ENCODE measurements at places on chromosomes 3 and 15. TPM values are rescaled to one million over a fixed set of nuclear protein-coding genes. Genes with fewer than 3 reads are reported as not detected.

CIB1 gene
- 85.8 TPM for total RNA-seq

CACNA2D3 gene
- not detected for total RNA-seq

GRCh38 chr15:74423431-74424257 lies 10.1 kb downstream of the SEMA7A start:
- peak; percentile 60 for DNase-seq

DNA sequence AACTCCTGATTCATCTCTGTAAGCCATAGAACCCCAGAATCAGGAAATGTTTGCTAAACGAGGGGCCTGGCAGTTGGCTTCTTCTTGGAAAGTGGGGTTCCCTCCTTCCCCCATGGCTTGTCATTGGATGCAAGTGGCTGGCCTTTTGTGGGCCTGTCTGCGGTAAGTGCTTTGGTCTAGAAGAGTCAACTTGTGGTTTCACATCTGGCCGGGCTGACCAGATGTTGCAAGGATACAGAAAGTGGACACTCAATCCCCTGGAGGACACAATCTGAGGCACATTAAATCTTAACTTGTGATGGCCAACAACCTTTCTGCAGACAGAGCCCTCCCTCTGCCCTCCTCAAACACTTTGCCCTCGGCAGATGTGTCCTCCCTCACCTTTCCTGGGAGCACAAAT lies 1.1 kb downstream of the FAH start:
- DNase-seq, result no peak

DNA sequence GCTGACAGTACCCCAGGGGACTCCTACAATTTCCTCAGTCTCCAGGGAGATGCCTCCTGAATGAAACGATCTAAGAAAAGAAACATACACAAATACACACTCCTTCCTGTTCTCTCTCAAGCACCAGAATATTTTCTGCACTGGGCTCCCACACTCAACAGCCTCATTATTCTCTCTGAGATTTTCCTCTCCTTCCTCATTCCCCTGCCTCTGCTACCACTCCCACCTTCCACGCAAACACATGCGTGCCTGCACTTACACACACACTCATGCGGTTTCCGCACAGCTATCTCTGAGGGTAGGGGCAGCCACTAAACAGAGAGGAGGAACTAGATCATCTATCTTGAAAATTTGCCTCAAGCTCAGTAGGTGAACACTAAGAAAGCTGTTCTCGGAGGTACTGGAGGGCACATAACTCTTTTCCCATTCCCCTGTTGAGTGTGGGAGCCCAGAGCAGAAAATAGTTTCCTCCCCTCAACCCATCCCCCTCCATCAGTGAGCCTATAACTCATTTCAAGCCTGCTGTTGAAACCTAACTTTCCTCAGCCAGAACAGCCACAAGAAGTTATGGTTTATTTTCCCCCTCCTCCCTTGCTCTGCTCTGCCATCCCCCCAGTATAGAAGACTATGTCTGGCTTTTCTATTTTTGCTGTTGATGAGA lies 30.5 kb upstream of the TIPARP start:
- DNase-seq, result no peak

CAND2 gene
- 4.8 TPM for total RNA-seq

DNA sequence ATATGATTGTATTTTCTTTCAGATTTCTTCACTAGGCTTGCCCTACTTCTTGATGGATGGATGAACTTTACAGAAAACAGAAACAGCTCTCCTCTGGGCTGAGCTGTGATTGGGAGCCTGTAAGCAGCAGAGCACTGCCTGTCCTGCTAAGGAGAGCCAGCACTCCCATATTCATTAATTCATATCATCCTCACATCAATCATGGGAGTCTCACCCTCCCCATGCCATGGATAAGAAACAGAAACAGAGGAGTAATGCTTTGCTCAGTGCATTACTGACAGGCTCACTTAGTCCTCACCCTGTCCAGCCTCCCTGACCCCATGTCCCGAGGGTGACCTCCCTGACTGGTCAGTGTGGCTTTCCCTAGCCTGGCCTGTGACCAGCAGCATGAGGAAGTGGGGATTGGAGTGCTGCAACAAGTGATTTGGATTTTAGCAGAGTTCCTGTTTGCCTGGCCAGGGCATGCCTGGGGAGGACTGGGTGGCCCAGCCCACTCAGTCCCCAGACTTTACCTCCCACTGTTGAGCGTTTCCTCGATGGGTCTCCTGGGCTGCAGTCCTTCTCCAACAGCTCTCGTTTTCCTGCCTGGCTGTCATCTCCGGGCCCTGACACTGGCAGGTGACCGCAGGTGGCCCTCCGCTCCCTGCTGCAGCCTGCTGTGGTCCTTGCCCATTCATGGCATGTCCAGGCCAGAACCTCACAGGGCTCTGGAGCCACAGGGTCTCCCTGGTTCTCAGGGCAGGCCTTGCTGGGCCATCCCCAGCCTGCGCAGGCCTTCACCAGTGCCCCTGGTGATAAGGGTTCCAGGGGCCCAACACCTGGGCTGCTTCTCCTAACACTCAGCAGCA lies 1.3 kb upstream of the TMIE start:
- no peak for DNase-seq

DNA sequence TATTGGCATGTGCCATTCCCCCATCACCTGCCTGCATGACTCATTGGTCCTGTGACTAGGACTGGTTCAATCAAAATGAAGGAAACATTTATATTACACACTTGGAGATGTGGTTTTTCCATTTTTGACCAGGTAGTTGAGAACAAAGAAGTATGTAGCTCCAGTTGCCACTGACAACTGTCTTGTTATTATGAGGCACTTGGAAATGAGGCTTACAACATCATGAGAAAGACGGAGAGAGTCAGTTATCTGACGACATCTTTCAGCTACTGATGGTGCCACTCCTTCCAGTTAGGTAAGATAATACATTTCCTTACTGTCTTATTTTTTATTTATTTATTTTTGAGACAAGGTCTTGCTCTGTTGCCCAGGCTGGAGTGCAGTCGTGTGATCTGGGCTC lies 21.8 kb upstream of the PROK2 start:
- no peak for DNase-seq

- DNase-seq, result no peak
Measured at GRCh38 chr3:128706086-128706615, 19.8 kb upstream of the RAB7A start.

Measured in PC-3 (cell line).